Immature natural killer cell (primary cell): ENCODE measurements at places on chromosomes 6 and 20.
A peak's percentile ranks its signal among the peaks of the same experiment; 100 is the strongest.

- DNase-seq: no peak
Measured at GRCh38 chr20:45230631-45231030, 9.5 kb downstream of the SEMG2 start.

DNA sequence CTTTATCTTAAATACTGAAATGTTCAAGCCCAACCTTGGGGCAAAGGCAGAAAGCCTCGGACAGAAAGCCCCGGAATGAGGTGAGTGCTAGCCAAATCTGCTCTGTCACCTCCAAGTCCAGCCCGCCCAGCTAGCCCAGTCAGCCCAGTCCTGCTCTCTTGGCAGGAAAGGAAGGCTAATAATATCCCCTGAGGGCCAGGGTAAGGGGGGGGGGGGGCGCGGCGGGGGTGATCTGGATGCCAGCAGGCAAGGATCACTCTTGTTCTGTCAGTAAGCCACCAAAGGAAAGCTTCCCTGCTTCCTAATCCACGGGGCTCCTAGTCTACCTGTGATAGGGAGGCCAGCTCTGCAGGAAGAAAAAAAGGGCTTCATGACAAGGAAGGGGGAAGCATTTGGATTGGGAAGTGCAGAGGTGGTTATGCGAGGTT, 1.1 kb downstream of the NDRG3 start:
- no peak for DNase-seq

GRCh38 chr6:36847152-36847551, 7.9 kb upstream of the CPNE5 start:
- DNase-seq: no peak

DNA sequence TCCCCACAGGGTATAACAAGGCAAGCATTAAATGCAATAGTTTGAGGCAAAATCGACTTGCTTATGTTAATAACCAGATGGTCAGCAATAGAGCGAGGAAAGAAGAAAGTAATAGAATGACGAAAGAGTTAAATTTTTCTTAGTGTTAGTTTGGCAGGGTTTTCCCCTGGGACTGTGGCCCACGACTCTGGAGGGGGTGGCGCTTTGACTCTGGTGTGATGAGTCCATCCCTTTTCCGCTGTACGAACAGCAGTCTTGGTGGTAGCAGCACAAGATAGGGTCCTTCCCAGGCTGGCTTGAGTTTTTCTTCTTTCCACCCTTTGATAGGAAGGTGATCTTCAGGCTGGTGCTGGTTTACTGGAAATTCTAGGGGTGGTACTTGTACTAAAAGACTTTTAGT, 69.2 kb upstream of the GMDS start:
- DNase-seq: no peak

GRCh38 chr6:4274382-4275082, 139.2 kb upstream of the ECI2 start:
- no peak for DNase-seq

DNA sequence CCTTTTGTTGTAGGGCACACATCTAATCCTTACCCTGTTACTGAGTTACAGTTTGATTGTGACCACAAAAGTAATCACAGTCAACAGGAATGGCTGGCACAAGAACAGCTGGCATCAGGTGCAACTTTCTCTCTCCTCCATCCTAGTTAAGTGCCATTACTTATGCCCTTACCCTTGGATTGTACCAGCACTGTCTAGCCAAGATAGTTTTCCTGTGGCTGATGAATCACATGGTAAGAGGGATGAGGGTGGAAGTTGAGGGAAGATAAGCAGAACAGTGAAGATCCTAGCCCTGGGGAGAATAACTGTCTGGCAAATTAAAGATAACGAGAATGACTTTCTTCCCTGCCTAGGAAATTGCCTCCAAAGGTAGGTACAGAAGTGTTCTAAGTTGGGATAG, 42.0 kb downstream of the RNF217 start:
- DNase-seq: no peak

- DNase-seq: peak; percentile 49
Measured at GRCh38 chr6:142692942-142693341, 252.0 kb downstream of the HIVEP2 start.

- DNase-seq: no peak
Measured at GRCh38 chr6:167567142-167568033, 242.5 kb downstream of the TTLL2 start.

DNA sequence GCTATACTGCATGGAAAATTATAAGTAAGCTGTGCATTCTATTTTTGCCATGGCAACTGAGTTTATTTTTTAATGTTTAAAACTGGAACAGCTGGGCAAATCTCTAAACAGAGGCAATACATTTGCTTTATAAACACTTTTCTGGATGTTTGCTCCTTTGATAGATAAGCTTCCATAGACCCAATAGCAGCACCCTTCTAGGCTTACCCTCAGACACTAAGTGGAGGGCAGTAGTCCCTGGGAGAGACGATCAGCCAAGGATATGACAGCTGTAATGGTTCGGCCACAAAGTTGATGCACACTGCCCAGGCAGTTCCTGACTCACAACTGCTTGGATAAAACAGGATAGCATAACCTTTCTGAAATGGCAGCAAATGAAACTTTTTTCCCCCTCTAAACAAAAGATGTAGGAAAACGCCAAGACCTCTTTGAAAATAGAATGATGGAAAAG, 8.5 kb upstream of the MRPS10 start:
- no peak for DNase-seq

GRCh38 chr6:45300736-45301135, 27.4 kb upstream of the RUNX2 start:
- DNase-seq: no peak

GRCh38 chr6:509676-510075, 118.1 kb downstream of the IRF4 start:
- DNase-seq: no peak

DNA sequence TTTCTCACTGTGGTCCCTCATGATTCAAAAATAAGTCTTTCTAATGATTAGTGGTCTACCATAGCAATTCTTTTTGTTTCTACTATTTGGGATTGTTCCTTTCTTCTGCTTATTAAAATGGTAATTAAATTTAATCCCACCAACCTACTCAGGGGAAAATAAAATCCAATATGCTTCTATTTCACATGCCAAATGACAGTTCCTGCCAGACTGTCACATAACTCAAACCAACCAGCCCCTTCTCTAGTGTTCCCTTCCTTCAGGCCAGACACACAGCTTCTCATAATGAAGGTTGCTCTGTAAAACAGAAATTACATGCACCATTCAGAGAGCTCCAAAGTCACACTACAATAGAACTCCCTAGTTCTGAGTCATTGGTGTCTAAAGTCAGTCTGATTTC, 23.2 kb downstream of the PAK5 start:
- DNase-seq: no peak

DNA sequence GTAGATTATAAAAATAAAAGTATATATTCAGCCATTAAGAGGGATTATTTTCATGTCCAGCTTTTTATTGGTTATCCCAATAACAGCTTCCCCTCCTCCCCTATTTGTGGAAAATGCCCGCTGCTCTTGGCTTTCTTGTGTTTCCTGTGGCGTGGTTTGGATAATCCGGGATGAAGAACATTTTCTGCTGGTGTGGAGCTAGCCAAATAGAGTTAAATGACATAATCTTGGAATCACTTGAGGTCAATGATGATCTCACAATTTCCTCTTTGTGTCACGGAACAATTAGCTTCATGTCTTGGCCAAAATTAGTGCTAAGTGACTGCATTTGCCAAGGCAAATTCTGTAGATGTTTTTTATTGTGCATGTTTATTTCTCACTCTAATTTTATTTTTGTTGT, 394.0 kb downstream of the LAMA2 start:
- DNase-seq: no peak

DNA sequence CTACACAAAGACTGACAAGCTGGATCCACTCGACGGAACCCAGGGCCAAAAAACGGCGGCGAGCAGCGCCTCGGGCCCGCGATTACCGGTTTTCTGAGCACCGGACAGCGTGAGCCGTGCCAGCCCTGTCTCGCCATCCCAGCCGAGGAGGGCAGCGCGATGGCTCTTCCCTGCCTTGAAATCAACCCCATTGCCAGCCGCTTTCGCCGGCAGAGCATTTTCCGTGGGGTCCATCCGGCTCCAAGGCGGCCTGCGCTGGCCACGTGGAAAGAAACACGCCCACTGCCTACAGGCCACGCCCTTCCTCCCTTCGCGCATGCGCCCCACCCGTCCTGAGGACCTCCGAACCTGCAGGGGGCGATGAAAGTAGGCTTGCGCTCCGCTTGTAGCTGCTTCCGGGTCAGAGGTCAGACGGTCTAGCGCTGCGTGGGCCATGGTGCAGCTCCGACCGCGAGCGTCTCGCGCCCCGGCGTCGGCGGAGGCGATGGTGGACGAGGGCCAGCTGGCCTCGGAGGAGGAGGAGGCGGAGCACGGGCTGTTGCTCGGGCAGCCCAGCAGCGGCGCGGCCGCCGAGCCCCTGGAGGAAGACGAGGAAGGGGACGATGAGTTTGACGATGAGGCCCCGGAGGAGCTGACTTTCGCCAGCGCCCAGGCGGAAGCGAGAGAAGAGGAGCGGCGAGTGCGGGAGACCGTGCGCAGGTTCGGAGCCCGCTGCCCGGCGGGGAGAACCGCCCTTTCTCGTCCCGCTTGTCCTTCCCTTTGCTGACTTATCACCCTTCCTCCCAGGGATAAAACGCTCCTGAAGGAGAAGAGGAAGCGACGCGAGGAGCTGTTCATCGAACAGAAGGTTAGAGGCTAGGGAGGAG, at the start of gene NOL7:
TSS of gene NOL7 (plus strand) at position 410 of the 866 bp plus-strand sequence. CDS start at position 434, 24 bp downstream.
- DNase-seq: peak; percentile 99

DNA sequence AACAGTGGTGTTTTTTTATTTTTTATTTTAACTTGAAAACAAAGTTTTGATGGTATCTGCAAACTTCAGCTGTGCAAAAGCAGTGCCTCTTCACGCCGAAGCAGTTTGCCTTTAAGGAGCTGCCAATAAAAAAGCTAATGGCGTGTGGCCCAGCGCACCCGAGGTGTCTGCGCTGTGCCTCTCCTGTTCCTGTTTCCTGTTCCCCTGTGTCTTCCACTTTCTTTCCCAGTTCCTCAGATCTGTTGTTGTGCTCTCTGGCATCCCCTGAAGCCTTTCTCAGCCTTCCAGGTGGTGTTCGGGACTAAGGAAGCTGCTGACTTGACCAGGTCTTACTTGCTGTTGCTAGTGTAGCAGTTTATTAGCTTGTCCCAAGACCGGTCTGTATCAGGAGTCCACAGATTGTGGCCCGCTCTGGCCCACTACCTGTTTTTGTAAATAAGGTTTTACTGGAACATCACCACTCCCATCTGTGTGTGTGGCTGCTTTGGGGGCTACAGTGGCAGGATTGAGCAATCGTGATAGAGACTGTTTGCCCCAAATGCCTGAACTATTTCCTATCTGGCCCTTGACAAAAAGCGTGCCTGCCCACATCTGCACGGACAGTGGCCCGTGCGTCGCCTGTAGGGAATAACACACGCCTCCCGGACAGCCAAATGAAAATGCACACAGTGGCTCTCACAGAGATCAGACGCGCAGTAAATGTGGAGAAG, 178.3 kb downstream of the TMEM242 start:
- DNase-seq: no peak

GRCh38 chr6:27237089-27237803, 10.3 kb upstream of the PRSS16 start:
- no peak for DNase-seq

DNA sequence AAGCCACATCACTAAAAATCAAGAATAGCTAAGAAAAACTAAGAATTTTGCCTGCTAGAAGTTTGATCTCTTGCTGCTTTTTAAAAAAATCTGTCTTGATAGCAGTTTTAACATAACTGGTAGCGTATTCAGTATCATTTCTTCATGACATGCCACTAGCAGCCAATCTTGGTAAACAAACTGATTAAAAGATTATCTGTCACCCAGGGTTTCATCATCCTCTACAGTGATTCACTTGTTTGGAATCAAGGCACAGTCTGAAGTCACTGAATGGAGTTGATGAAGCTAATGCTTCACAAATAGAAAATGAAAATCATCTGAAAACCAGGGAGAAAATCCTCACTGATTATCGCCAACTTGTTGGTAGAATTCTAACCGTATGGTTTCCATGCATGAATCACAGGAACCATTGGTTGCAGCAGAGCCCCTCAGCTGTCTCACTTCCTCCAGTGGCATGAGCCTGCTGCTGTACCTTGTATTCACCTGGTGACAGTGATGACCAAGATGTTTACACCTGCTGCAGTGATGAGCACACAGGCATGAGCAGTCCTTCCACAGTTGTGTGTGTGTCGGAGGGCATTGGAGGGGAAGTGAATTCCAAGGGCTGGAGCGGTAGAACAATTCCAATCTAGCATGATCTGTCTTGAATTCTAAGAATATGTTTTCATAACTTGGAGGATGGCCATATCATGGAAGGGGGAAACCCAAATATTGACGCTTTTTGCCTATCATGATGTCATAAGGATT, 275.0 kb downstream of the KHDC1L start:
- no peak for DNase-seq

- DNase-seq: no peak
Measured at GRCh38 chr6:105051941-105052471, 95.1 kb downstream of the LIN28B start.

DNA sequence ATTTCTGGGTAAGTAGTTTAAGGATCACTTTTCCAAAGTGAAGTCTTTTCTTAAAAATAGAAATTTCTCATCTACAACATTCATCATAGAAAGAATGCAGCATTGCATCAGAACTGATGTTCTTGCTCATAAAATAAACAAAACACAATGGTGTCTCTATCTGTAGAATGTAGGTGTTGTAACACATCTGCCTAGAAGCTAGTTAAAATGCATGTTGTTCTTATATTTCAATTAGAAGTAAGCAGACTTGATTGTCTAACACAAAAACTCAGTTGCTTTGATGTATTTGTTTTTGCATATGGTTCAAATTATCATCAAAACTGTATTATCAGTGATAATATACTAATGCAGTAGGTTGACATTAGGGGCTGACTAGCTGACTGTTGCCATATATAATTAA, 654.7 kb upstream of the FLRT3 start:
- DNase-seq: no peak

GRCh38 chr6:147826698-147827097, 318.2 kb downstream of the SAMD5 start:
- DNase-seq: no peak

DNA sequence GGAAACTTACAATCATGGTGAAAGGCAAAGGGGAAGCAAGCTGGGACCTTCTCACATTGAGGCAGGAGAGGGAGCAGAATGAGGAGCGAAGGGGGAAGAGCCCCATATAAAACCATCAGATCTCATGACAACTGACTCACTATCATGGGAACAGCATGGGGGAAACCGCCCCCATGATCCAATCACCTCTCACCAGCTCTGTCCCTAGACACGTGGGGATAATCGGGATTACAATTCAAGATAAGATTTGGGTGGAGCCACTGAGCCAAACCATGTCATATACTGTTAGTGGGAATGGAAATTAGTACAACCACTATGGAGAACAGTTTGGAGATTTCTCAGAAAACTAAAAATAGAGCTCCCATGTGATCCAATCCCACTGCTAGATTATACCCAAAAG, 163.7 kb downstream of the MANEA start:
- DNase-seq: no peak
